ENCODE measurements at places on chromosomes 3 and 15.
A peak's percentile ranks its signal among the peaks of the same experiment; 100 is the strongest.

GRCh38 chr15:85479071-85479647 is 98.8 kb downstream of the AKAP13 start:
- no peak for DNase-seq

- no peak for DNase-seq
Observed at GRCh38 chr3:12462159-12462947, 21.9 kb upstream of the TSEN2 start.

GRCh38 chr3:106830334-106830733 is 546.9 kb upstream of the CCDC54 start:
- no peak for DNase-seq

DNA sequence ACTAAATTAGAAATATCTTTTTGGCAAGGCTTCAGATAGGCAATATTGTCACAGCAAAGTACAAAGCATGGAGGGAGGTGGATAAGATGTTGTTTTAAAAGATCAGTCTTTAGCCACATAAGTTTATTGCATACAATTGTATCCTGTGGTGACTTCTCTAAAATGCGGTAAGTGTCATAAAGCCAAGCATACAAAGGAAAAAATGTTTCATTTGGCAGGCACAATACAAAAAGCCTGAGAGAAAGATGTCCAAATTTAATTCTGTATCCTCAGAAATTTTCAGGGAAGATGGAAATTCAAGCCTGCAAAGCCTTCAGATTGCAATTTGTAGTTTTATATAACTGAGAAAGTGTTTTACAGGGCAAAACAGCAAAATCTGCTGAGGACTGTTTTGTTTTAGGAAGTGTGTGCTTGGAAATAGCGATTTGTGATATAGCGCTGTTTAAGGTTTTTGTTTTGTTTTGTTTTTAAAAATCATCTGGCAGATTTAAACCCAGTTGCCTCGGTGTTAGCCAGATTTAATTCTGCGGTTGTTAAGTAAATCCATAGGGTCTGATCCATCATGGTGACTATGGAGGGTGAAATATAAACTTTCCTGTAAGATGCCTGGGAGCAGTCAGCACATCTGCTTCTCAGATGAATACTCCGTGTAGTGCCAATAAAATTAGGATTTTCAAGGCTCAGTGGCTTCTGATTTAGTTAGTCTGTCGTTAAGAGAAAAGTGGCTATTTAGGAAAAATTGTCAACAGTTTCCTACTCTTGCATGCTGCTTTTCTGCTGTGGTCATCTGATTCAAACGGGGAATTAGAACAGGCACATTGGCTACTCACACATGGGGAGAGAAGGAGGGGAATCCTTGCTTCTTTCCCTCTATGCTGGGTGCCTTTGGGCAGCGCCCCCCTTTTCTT is 8.0 kb downstream of the KAT2B start:
- no peak for DNase-seq

DNA sequence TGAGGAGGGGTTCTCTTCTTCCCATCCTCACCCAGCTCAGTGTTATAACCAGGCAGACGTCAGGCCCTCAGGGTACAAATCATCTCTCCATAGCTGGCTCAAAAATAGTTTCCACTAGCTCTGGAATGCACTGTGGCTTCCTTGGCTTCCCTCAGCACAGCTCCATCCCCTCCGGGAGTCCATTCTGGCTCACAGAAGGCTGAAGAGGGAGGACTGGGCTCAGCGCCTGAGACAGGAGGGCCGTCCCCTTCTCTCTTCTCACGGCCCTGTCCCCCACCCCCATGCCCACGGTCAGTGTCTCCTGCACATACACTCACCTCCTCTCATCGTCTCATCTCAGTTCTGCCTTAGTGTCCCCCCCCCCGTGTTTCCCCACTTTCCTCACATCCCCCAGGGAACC is 50.1 kb downstream of the UMPS start:
- peak; percentile 93 for DNase-seq

GRCh38 chr3:129211772-129212171 is 28.1 kb upstream of the CNBP start:
- peak; percentile 47 for DNase-seq

DNA sequence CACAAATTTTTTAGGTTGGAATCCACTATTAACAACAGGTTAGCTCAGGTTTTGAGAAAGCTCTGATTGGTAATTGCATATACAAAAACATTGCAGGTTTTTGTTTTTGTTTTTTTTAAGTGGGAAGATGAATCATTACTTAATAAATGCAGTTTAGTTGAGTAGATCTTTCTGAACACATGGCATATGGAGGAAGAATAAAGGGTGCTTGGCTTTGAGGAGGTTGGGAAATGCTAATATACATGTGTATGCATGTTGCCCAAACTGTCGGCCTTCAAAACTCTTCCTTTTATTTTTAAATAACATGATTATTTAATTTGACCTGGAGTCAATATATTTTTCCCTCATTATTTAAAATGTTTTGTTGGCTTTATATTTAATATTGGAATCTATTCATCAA is 32.8 kb downstream of the ZBTB38 start:
- DNase-seq, result no peak

DNA sequence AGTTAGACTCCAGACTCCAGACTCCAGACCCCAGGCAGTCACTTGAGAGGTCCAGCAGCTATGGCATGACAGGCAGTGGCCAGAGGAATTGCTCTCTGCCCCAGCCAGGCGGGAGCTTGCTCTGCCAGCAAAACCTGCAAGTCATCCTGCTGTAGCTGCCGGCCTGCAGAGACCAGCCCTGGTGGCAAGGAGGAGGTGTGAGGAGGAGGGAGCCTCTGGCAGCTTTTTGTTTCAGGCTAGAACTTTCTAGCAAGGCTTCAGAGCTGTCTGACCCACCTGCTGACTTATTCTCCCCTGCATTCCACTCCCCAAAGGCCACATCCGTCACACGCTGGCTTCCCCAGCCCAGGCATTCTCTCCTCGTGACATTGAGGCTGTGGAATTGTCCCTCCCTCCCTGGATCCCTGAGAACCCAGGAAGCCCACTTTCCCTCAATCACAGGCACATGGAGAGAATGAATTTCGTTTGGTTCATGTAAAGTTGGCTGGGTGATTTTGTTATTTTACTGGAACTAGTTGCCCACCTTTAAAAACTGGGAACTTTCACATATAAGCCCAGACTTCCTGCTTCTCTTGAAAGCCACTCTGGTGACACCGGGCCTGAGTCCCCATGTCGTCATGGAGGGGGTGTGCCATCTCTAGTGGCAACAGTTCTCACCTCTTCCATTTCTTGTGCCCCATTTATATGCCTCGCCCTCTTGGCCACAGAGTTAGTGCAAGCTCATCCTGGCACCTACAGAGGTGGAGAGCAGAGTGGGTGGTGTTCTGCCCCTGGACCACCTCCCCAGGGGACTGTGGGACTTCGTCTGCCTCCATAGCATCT is 82.7 kb downstream of the ABHD5 start:
- no peak for DNase-seq

GRCh38 chr3:7447197-7447769 is 586.4 kb downstream of the GRM7 start:
- DNase-seq, result no peak

DNA sequence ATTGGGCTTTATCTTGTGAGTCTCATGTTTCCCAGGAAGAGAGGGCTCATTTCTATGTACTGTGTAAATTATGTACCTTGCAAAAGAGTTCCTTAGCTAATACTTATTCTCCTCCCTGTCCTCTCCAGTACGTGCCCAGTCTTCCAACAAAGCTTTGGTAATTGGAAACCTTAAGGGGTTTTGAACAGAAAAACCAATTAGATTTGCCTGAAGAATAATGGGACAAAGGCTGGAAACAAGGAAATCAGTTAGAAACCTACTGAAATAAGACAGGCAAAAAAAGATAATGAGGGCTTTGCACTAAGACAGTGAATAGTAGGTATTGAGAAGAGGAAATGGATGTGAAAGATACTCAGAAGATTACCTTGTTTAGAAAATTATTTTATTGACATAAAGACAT is 82.5 kb downstream of the SPRED1 start:
- DNase-seq, result no peak

DNA sequence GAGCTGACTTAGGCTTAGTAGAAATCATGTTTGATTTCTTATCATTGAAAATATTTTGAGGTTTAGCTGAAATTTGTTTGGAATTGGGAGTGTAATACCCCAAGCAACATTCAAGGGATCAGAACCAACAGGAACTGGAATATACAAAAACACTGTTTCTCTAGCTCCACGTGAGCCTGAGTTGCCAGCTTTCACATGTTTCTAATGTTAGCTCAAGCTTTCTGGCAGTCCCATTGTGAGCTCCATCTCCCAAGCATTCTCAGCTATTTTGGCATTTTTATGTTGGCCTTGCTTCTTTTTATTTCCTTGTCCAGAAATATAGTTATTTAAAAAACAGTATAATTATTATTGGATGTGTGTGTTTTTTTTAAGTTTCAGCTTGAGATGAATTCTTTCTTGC is 427.1 kb upstream of the DPH6 start:
- no peak for DNase-seq

- no peak for DNase-seq
Observed at GRCh38 chr15:76972389-76973361, 22.3 kb upstream of the PSTPIP1 start.

GRCh38 chr3:140950144-140950543 is 8.5 kb downstream of the SLC25A36 start:
- DNase-seq, result no peak

DNA sequence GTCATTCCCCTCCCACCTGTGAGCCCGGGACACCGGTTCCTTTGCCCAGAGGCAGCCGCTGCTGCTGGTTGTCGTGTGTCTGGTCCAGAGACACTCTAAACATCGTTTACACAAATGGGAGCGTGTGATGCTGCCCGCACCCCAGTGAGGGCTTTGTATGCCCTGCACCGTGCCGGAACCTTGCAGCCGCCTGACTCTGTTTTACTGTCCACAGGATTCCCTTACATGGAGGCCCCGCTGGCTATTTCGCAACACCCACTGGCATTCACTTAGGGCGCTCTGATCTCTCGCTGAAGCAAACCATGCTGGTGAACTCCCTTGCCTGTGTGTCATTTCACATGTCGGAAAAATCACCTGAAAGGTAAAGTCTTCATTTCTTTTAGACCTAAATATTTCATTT is 100.8 kb upstream of the SLC6A6 start:
- DNase-seq, result peak; percentile 98

DNA sequence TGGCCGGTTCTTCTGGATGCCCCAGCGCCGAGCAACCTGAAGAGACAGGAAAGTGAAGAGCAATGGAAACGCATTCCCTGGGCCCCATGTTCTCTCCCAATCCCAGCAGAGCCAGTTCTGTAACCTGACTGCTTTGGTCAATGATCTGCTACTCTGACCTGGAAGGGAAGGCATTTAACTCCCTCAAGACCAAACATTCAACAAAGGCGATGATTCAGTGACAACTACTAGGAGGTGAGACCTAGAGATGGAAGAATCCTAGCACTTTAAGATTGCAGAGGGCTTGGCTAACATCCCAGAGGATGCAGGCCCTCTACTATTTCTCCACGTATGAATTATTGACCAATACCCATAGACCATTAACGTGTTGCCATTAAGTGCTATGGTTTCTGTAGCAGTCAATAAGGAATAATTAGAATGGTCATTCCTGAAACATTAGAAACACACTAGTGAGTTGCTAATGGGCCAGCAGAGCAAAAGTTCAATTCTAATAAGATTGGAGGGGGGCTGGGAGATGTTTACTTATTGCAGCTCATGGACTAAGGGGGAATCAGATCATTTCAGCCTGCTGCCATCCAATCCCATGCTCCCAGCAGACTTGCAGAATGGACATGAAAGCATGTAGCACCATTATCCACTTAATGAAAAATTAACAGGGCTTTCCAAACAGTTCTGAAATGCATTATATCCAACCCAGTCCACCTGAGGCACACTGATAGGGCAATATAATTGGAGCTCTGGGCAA is 56.6 kb downstream of the ETV5 start:
- no peak for DNase-seq

DNA sequence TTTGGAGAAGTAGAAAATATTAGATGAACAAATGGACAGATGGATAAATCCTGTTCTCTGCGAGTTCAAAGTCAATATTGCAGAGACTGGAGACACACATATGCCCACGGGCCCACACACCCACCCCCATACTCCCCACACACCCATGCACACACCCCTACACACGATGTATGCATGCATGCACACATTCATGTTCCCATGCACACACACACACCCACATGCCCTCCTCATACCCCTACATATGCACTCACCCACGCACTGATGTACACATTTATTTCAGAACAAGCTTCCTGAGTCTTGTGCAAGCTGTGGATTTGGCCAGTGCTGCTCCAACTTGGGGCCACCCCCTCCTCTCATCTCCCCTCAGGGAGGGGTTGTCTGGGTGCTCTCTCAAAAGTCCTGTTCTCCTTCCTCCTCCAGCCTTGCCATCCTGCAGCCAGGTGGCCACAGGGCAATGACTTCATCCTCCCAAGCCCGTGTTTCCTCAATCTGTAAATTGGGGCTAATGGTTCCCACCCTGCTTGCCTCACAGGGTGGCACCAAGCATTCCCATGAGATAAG is 16.4 kb downstream of the MAPKAPK3 start:
- no peak for DNase-seq

- no peak for DNase-seq
Observed at GRCh38 chr3:124115956-124116355, 124.0 kb upstream of the ROPN1 start.

DNA sequence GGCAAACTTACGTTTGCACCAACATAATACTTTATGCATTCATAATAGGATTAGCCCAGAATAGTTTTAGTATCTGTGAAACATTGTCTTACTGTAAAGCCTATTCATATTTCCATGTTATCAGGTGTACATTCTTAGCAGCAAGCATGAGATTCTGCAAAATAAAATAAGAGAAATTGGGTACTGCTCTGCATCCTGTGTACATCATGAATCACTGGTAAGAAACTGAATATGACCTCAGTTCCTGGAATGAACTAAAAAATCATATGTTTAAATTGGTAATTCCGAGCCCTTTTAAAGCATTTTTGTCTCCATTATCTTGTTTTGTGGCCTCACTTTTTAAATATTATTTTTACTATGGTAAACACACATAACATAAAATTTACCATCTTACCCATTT is 605.1 kb downstream of the ROBO1 start:
- DNase-seq, result no peak

DNA sequence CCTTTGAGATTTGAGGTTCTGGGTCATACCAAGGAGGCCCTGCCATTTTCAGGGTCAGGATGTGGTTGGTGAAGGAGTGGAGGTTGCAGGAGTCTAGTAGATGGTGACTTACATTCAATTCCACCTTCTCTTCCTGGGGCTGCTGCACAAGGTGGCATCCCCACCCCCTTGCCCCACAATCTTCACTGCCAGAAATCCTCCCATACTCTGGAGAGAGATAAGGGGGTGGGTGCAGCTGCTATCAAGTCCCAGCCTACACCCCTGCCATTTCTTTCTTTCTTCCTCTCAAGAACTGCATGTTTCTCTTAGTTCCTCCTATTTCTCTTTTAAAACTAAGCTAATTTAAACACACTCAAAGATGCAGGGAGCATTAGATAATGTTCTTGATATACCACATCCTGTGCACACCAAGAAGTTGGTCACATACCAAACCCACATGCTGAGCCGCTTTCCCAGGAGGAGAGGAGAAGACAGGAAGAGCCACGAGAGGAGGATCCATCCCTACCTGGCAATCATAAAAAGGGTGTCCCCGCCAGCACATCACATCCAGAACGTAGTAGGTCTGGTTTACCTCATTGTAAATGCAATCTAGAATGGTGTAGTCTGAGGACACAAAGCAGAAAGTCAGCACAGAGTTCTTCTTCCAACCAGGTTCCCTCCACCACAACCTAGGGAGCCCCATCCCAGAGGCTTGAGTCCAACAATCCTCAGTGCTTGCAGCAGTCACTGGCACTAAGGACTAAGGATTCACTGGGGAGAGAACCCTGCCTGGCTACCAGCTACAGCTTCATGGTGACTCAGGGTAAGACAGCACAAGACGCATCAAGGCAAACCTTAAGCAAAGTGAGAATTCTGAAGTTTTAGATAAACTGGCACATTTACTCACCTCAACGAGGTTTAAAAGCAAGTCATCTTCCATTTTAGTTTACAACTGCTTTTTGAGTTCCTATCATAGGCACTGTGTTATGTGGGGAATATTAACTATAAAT is 18.5 kb downstream of the SNUPN start:
- DNase-seq, result no peak

Data from trophoblast cell (in vitro differentiated cells and primary cell).